CD4-positive, alpha-beta T cell treated with Interleukin-12 subunit alpha and Interleukin-12 subunit beta, for 1 hour (primary cell): ENCODE measurements at places on chromosomes 4 and X.

GRCh38 chr4:7073526-7074390 lies 5.9 kb upstream of the GRPEL1 start:
- peak; percentile 40 for DNase-seq

DNA sequence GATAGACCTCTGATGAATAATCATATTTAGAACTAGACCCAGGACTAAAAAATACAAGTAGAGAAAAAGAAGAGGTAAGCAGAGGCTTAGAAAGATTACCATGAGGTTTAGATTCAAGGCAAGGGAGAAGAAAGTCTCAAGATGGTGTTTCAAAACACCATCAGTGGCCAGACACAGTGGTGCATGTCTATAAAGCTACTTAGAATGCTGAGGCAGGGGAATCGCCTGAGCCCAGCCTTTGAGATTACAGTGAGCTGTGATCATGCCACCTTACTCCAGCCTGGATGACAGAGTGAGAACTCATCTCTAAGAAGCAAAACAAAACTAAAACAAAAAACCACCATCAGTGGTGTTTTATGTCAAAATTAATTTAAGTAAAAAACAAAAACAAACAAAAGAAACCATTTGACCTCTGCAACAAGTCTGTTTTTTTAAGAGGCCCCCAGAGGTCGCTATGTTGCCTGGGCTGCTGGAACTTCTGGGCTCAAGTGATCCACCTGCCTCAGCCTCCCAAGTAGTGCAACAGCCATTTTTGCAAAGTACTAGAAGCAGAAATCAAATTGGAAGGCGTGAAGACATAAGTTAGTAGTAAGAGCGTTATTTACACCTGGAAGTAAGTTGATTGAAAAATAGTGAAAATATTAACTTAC lies 784.3 kb downstream of the ADGRL3 start:
- DNase-seq = no peak

DNA sequence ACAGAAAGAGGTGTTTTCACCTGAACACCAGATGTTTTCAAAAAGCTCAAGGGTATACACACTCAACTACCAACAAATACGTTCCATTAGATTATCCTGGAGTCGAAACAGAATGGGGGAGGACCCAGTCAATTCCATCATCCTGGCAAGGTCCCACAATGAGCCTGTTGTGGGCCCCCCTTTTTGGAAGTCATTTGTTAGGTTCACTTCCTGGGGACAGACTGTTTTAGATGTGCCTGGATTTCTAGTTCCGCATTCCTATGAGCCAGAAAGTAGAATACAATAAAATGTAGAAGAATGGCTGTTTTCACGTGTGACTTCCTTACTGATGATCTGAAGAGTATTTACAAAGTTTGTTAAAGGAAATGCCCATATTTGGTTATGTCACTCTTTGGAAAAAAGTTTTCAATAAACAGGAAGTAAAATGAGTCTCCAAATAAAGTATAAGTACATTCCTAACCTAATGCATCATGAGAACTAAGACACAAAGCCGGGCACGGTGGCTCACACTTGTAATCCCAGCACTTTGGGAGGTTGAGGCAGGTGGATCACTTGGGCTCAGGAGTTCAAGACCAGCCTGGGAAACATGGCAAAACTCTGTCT lies 192.5 kb downstream of the MAML3 start:
- DNase-seq = no peak

GRCh38 chr4:169052594-169052945 lies 42.5 kb upstream of the CBR4 start:
- DNase-seq = no peak

GRCh38 chrX:111823128-111823527 lies 52.9 kb upstream of the TRPC5OS start:
- no peak for DNase-seq

DNA sequence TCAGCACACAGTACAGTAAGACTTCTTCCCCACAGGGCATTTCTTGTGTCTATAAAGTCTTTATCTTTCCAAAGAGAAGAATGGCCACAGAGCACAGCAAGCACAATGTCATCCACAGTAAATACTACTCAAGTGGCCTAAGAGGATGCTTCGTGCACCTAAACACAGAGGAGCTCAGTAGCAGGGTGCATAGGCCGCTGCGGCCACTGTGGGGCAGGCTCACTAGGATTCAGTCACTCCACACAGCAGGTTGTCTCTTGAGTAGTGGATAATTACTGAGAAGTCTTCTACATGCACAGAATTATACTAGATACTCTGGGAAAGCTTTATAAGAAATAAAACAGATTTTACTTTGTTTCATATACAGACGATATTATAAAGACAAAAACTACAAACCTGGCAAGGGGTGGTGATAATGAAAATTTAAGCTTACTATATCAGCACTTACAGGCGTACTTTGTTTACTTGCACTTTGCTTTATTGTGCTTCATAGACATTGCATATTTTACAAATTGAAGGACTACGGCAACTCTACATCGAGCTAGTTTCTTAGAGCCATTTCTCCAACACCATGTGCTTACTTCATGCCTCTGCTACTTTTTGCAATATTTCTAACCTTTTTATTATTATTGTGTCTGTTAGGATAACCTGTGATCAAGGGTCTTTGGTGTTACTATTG lies 78.5 kb downstream of the PRDM5 start:
- no peak for DNase-seq

DNA sequence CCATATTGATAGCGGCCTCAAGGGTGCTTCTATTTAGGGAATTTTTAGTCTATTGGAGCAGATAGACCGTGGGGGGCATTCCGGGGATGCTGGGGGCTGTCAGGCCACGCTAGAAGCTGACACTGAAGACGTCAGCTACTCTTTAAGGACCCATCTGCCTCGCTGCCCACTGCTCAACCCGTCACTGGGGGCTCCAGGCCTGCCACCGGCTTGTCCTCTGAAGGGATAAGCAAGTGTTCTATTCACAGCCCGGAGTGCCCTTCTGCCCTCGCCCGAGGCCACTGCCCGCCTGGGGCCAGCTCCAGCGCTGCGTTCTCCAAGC lies 679 bp upstream of the MSL3 start:
- no peak for DNase-seq

DNA sequence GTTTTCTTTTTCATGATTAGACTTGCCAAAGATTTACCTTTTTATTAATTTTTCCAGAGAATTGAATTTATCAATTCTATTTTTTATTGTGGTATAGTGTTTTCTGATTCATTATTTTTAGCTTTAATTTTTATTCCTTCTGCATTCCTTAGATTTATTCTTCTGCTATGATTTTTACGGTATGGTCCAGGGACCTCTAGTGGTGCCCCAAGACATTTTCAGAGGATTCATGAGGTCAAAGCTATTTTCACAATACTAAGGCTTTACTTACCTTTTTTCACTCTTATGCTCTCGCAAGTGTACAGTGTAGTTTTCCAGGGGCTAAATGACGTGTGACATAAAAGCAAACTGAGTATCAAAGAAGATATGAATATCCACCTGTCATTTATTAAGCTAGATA lies 8.0 kb downstream of the RADX start:
- DNase-seq = peak; percentile 18

GRCh38 chrX:66638591-66639500 lies at the start of gene EDA2R:
EDA2R (minus strand) TSS chrX:66639078; CDS start chrX:66616020, 23,058 bp downstream.
- peak; percentile 34 for DNase-seq

- DNase-seq = no peak
Measured at GRCh38 chrX:109739625-109740432, 6.8 kb upstream of the ACSL4 start.
